Stimulated activated naive B cell treated with anti-CD40 and anti-IgM and Interleukin-4, amounts not matched to agents 10 μg/mL and 1 μg/mL and 100 μg/mL, for 72 hours (primary cell): ENCODE measurements at places on chromosomes 16 and 17.

DNA sequence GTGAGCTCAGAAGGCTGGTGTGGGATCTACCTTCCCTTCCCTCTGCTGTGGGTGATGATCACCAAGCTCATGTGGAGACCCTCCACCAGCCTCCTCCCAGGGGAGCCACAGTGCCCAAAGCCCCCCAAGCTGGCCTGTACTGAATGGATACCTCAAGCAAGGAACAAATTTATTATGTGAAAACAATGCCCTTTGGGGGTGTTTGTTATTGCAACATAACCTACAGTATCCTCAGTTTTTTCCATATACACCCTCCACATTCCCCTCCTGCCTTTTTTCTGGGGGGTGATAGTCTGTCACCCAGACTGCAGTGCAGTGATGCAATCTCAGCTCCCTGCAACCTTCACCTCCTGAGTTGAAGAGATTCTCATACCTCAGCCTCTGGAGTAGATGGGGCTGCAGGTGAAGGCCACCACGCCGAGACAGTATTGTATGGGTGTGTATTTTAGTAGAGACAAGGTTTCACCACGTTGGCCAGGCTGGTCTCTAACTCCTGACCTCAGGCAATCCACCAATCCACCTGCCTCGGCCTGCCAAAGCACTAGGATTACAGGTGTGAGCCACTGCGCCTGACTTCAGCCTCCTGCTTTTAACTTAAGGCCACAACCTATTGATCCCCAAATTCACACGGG, 215.9 kb downstream of the CPPED1 start:
- no peak for DNase-seq

GRCh38 chr16:35173295-35173694, 1713.9 kb downstream of the TP53TG3F start:
- DNase-seq, result no peak

GRCh38 chr17:8986295-8986694, 20.8 kb upstream of the PIK3R5 start:
- DNase-seq, result no peak

DNA sequence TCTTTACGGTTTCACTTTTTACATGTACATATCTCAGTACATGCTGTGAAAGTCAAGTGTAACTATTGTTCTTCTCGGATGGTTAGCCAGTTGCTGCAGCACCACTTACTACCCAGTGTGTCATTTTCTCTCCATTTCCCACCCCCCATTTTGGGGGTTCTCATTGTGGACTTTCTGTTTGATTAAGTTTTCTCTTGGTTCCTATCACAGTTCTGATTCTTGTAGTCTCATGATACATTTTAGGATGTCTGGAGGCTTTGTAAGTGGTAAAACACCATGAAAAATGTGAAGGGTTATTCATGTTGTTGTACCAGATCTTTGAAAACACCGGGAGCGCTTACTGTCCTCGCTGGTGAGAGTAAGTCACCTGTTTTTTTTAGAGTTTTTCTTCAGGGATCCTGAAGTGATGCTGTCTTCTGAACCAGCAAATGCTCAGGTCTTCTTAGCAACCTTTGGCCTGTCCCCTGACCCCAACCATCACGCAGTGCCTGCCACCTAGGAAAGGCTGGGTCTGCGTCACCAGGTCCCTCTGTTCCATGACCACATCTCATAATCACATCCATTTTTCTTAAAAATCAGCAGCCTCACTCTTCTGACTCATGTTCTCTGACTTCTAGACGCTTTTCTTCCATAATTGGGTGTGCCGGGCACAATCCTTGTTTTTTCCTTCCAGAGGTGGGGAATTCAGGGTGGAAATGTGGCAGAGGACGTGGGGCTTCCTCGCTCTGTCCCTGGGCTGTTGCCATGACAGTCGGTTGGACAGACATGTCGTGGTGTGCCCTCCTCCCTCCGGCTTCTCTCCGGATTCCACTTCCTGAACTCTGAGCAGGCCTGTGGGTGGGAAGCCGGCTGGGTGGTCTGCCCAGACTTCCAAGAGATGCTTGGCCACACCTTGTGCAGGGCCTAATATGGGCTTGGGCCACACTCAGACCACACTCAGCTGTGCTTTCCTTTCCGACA, 102.6 kb downstream of the NTN1 start:
- no peak for DNase-seq

DNA sequence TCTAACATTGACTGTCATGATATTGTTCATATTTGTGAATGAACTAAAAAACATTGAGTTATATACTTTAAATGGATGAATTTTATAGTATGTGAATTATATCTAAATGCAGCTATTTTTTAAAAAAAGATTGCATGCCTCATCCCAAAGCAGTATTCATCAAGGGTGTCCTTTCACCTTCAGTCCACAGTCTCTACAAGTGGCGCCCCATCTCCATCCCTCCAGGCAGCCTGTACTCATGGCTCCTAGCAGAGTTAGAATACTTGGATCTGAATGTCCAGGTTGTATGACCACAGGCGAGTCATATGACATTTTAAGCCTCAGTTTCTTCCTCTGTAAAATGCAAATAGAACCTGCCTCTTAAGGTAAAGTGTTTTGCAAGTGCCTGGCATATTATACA, 69.8 kb downstream of the TMEM100 start:
- no peak for DNase-seq

DNA sequence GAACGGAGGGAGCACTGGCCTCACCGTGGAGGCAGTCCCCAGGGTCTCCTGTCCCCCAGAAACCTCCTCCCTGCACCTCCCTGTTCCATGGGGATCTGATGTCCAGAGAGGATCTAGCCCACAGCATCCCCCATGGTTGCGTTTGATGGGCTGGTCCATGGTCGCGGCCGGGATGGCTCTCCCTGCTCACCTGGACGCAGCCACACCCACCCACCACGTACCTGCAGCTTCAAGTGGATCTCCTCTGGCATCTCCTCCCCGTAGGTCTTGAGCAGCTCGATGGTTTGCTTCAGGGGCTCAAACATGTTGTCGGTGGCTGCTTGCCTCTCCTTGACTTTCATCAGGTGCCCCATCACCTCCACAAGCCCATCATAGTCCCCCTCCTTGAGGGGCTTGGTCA, 47.9 kb downstream of the DNAH17 start:
- DNase-seq, result no peak

DNA sequence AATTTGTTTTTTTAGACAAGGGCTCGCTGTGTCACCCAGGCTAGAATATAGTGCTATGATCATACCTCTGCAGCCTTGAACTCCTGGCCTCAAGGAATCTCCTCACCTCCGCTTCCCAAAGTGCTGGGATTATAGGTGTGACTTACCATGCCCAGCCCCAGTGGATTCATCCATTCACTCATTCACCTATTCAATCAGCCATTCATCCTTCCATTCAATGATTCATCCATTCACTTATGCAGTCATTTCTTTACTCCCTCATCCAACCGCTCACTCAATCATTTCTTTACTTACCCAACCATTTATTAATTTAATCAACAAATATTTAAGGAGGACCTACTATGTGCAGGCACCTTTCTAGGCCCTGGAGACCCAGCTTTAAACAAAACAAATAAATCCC, 25.7 kb downstream of the DEXI start:
- DNase-seq, result no peak

- no peak for DNase-seq
These were observed 11.3 kb upstream of the PITPNM3 start for GRCh38 chr17:6567528-6568183.
